Activated CD4-positive, alpha-beta T cell treated with anti-CD3 and anti-CD28 coated beads, Interleukin-2, amount 50 U/mL, for 1 hour (primary cell): ENCODE measurements at places on chromosomes 12 and 14.

- no peak for DNase-seq
Observed at GRCh38 chr12:10175846-10176636, 2.8 kb upstream of the TMEM52B start.

- no peak for DNase-seq
Observed at GRCh38 chr14:102645746-102646440, 53.4 kb downstream of the RCOR1 start.

- no peak for DNase-seq
Observed at GRCh38 chr12:101297661-101298060, 17.8 kb downstream of the UTP20 start.

DNA sequence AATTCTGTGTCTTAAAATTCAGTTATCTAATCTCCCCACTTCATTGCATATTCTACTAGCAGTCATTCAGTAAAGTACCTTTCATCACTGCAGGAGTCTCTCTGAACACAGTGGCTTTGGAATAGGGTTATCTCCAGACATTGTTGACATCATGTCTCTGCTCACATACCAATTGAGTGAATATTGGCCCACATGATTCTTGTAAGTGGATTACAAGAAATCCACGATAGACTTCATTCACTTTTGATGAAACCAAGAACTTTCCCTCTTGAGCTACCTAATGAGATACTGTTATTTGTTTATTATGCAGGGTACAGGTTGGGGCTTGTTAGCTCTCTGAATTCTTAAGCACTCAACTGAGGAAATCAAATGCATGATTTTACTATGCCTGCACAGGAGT is 284.9 kb downstream of the RAD51B start:
- DNase-seq, result no peak

- no peak for DNase-seq
Observed at GRCh38 chr14:67377916-67378315, 17.8 kb downstream of the EIF2S1 start.

DNA sequence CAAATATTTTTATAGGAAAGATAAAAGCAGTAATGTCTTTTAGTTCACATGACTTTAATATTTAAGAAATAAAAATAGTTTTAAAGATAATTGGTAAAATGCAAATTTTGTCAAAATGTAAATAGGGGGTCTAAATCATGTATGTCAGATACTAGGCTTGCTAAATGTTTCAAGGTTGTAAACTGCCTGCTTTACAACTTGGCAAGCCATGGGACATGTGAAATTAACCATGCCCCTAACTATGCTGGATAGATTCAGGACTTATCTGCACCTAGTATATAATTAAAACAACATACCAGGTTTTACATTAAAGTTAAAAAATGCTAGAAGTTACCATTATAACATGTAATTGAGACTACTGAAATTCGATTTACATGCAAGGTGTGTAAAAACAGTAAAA is 537.3 kb upstream of the MIS18BP1 start:
- DNase-seq, result no peak

GRCh38 chr14:102223682-102224081 is 81.3 kb downstream of the MOK start:
- DNase-seq, result no peak

DNA sequence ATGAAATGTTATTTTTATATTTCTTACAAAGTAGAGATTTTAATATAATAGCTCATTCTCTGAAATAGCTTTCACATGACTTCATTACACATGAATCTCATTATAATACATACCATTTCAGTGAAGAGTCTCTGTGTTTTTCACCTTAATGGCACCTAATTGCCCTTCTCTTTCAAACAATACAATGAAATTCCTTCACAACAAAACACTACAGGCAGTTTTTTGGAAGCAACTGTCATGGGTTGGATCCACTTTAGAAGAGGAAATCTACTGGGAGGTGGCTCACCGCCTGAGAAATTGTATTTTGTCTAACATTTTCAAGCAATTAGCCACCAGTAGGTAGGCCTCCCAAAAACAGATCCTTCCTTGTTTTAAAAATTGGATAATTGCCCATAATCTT is 40.3 kb upstream of the RGS6 start:
- no peak for DNase-seq

DNA sequence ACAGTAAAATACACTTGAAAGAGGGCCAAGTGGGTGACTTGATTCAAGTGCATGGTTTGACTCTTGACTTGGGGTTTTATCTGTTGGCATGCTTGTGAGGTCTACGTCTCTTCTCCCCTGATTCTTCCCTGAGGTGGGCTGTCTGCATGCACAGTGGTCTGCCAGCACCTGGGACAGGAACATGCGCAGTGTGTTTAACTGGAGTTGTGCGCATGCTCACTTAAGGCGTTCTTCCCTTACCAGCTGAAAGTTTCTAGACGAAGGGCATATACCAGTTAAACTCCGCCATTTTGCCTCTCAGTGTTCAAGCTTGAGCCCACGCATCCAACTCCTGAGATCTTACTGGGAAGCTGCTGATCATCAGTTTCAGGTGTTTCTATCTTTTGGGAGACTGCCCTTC is 38.5 kb downstream of the GLRX5 start:
- no peak for DNase-seq

DNA sequence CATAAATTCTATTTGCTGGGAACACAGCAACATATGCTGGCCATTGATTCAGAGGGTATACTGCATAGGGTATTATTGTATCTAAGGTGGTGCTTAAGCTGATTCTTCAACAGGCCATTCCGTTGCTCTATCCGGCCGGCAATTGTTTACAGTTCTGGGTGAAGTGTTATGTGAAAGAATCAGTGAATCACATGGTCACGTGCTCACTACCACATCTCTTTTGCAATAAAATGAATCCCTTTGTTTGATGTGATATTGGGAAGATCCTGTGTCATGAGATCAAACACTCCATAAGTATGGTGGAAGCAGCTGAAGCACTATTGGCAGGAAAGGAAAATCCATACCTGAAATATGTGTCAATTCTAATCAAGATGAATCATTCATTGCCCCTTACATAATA is 7.6 kb upstream of the USP15 start:
- DNase-seq, result no peak

GRCh38 chr12:4282892-4283511 is 9.4 kb downstream of the CCND2 start:
- no peak for DNase-seq

- DNase-seq, result peak; percentile 81
Observed at GRCh38 chr12:121296618-121297434, at the start of gene CAMKK2. TSS of gene CAMKK2 (minus strand) at chr12:121296709. CDS start at chr12:121274526, 22,183 bp downstream.

DNA sequence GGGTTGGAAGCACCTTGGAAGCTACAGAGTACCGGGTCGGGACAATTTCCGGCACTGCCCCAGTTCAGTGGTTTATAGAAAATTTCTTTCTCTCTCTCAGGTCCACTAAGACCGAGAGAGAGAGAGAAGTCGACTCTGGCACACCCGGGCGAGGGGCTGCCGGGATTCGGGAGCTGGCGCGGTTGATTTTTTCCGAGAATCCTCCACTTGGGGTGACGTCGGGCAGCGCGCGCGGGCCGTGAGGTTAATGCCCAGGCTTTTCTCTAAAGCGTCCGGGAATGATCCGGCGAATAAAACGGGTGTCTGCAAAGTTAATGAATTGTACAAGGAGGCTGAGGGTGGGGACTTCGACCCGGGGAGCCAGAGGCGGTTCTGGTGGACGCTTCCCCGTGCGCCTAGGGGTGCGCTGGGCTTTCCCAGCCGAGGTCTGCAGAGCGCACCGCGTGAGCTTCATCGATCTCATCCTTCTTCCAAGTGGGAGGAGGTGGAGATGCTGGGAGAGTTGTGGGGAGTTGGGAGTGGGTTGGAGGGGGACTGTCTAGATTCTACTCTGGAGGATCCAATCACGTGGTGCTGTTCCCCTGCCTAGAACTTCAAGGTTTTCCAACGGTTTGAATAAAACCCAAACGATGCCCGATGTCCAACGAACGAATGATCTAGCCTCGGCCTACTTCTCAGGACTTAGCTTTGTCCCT is 51.9 kb upstream of the TBX3 start:
- no peak for DNase-seq

GRCh38 chr12:32098112-32098511 is 8.5 kb upstream of the BICD1 start:
- no peak for DNase-seq

DNA sequence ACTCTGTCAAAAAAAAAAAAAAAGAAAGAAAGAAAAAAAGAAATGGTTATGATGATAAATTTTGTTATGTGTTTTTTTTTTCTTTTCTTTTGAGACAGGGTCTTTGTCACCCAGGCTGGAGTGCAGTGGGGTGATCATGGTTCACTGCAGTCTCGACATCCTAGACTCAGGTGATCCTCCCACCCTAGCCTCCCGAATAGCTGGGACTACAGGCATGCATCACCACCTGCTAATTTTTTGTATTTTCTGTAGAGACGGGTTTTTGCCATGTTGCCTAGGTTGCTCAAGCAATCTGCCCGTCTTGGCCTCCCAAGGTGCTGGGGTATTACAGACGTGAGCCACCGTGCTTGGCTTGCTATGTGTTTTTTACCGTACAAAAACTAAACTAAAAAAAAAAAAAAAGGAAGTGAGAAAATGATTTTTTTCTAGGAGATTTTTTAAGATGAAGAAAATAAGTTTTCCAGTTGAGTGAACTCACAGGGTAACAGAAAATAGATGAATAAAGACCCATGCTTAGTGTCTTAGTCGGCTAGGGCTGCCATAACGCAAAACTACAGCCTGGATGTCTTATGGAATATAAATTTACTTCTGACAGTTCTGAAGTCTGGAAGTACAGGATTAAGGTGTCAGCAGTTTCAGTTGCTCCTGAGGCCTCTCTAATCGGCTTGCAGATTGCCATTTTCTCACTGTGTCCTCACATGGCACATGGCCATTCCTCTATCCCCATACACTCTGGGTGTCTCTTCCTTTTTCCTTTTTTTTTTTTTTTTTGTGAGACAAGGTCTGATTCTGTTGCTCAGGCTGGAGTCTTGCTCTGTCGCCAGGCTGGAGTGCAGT is 13.2 kb upstream of the APOF start:
- no peak for DNase-seq

DNA sequence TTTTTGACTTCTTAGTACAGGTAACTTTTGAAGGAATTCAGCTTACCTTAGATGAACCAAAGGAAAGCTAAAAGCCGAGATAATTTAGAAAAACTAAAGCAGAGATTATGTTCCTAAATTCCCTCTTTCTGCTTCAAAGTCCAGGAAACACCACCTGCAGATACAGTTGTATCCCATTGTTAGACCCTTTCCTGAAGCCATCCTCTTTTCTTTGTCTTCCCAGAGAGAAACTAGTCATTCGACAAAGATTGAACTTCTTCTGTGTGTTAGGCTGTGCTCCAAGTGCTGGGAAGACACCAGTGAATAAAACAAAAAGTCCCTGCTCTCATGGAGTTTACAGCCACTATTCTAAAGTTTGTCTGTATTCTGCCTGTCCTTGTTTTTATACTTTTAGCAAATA is 29.3 kb downstream of the PPM1A start:
- DNase-seq, result no peak

DNA sequence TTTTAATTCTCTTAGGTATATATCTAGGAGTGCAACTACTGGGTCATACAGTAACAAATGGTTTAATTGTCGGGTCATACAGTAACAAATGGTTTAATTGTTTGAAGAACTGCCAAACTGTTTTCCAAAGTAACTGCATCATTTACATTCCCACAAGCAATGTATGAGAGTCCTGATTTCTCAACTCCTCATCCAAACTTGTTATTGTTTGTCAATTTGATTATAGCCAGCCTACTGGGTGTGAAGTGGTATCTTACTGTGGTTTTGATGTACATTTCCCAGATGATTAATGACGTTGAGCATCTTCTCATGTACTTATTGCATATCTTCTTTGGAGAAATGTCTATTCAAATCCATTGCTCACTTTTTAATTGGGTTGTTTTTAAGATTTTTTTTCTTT is 67.6 kb upstream of the CFL2 start:
- DNase-seq, result no peak

DNA sequence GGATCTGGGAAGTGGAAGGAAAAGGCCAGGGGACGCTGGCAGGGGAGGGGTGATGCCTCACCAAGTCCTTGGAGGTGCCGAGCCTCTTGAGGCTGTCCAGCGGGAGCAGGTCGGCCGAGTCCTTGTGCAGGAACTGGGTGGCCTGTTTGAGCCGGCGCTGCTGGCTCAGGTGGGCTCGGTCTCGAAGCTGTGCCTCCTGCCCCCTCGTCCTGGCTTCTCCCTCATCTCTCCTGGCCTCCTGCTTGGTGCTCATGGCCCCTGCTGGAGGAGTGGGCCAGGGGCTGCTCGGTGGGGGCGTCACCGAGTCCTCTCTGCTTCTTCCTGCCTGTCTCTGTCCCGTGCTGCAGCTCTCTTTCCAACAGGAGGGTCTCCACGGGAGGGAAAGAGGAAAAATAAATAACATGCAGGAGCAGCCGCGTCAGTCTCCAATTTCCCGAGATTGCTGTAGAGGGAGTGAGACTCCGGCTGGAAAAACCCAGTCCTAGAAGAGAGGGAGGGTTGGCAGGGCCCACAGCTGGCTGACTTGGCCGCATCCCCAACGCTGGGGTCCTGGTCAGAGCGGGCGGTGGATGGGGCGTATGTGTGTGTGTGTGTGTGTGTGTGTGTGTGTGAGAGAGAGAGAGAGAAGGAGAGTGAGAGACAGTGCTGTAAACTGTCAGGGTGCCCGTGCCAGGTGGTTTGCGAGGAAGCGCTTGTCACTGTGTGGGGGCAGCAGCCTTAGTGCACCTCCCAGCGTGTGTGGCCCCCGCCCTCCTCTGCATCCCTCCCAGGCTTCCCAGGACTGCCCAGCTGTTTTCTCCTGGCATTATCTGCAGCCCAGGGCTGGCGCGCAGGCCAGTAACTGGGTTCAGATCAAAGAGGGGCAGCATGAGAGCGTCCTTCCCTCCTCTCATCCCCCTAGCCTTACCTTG is at the start of gene NRIP2:
Gene NRIP2 (minus strand): TSS at position 455 of the 911 bp plus-strand sequence. CDS start 52 bp downstream, at position 403.
- DNase-seq, result no peak

- no peak for DNase-seq
Observed at GRCh38 chr14:85824526-85824925, 294.6 kb downstream of the FLRT2 start.

DNA sequence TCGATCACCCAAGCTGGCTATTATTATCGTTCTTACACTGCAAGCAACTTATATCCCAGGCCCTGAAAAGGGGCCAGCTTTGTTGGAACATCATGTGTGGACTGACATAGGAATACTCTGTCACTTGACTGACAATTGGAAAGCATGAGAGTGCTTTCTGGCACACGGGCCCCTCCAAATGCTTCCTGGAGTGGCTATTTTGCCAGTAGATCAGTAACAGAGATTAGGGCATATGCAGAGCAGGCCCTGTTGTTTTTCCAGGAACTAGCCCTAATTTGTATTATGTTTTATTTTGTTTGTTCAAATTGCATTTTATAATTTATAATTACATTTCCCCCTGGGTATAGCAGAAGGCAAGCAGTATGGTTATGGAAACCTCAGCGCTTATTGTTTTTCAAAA is 170.1 kb upstream of the FRMD6 start:
- no peak for DNase-seq

GRCh38 chr12:119772431-119772830 is 104.5 kb downstream of the PRKAB1 start:
- no peak for DNase-seq

DNA sequence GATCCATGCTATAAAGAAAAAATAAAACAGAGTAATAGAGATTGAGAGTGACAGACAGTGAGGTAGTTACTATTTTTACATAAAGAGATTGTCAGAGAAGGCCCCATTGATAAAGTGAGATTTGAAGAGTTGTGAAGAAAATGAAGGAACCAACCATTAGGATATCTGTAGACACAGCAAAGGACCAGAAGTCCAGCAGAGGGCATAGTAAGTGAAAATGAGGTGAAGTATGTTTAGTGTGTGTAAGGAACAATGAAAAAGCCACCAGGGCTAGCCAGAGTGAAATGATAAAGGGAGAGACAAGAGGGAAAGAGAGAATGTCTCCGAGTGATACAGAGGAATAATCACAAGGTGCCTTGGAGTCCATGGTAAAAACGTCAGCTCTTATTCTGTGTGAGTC is 411.0 kb downstream of the NELL2 start:
- DNase-seq, result no peak
